ENCODE measurements at places on chromosomes 16 and 17.

DNA sequence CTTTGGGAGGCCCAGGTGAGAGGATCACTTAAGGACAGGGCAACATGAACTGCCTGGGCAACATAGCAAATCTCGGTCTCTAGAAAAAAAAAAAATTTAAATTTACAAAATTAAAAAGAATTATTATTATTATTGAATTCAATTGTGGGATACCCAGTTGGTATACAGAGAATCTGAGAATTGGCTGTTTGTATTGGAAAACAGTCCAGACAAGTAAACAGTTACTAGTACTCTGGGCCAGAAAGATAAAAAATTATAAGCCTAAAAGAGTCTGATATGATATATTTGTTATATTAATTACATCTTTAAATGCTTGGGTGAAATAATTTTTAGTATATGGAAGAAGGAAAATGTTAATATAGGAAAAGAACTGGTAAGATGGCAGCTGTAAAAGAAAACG lies 15.0 kb downstream of the CCDC47 start:
- DNase-seq, result no peak

- DNase-seq, result no peak
These were observed 1.5 kb downstream of the PPM1E start for GRCh38 chr17:58757162-58757613.

DNA sequence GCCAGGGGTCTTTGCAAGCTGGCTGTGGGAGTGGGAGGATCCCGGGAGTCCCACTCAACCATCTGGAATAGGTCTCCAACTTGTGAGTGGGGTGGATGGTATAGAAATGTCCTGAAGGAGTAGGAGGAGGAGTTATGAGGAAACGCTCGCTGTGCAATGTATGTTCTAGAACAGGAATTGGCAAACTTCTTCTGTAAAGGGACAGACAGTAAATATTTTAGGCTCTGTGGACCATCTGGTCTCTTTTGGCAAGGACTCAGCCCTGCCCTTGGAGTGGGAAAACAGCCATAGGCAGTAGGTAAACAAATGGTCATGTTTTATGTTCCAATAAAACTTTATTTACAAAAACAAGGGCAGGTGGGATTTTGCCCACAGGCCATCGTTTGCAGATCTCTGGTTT lies 149.2 kb downstream of the NPIPB5 start:
- DNase-seq, result no peak

DNA sequence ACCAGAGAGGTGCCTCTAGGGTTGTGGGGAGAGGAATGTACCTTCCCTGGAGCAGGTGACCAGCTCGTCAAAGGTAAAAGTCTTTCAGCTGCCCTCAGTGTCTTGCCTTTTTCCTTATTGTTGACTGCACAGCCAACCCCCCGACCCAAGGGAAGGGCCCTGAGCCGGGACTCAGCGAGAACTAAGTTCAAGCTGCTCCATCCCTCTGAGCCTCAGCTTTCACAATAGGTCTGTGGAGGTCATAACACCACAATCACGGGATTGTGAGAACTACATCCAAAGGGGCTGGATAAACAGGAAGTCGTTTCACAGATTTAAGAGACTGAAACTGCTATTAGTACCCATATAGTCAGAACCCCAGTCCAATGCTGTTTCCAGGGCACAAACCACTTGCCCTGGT lies 2.6 kb upstream of the KRT36 start:
- no peak for DNase-seq

DNA sequence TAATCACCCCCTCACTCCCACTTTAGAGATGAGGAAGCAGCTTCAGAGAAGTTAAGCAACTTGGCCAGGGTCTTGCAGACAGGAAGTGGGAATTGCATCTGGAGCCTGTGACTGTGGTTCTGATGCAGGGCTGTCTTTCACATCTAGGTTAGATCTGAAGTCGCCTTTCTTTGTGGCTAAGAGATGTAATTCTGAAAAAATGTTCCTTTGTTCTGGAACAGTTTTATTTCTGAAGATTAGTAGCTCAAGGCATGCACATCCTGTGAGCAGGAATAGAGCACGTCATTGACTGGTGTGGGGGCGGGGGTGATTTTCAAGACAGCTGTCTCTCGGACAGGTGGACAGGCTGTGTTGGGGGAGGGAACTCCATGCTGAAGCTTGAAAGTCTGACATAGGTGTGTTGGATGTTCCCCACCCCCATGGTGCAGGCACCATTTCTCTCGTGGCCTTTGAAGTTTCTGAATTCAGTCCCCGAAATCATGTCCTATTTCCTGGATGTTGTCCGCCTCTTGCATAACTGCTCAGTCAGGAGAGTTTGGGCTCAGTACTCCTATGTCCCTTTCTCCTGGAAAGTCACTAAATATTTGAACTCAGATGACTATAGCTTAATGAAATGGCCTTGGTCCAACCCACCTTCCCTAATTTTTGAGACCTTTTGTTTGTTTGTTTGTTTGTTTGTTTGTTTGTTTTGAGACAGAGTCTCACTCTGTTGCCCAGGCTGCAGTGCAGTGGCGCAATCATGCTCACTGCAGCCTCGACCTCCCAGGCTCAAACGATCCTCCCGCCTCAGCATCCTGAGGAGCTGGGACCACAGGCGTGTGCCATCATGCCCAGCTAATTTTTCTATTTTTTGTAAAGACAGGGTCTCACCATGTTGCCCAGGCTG lies 21.0 kb upstream of the HERPUD1 start:
- DNase-seq, result no peak

DNA sequence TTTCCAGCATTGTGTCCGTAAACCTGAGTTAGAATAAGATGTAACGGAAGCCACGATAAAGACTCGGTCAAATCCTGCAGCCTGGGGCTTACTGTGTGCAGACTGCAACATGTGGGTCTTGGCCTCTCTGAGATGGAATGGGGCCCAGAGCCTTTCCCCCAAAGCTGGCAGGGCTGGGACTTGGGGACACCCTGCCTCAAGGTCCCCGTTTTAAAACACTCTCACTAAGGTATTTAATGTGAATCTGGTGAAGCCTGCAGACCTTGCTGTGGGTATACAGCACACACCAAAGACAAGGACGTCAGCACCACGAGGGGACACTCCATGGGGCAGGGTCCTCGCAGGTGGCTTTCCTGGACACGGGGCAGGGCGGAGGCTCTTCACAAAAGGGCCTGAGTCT lies 2.1 kb downstream of the NDUFAF8 start:
- DNase-seq, result no peak

GRCh38 chr17:75087558-75088453 lies at the start of gene SLC16A5:
TSS of gene SLC16A5 (plus strand) at chr17:75087954. CDS start at chr17:75093637, 5,683 bp downstream.
- DNase-seq, result no peak

DNA sequence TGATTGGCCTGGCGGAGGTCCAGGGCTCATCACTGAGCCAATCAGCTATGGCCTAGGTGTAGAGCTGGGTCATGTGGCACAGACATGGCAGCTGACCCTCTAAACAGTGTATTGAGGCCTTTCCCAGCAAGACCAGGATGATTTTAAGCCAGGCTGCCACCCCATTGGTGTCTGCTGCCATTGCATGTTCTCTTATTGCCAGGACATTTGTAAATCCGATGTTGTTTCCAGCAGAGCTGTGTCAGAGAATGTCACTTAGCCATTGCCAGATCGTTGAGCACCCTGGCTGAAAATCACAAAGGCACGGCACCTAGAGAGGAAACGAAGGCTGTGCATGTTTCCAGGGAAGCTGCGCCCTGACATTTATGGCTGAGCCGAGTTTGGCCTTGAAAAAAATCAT lies 33.4 kb downstream of the RBFOX1 start:
- no peak for DNase-seq

DNA sequence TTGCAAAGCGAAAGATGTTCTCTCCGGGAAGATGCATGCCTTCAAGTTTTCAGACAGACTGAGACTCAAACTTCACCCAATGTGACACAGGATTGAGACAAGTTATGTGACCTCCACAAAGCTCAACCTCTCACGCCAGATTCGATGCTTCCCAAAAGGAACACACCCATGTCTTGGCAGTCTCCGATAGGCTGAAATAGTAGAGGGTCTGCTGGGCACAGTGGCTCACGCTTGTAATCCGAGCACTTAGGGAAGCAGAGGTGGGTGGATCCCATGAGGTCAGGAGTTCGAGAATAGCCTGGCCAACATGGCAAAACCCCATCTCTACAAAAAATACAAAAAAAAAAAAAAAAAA lies 22.1 kb downstream of the ZFHX3 start:
- DNase-seq, result no peak

- DNase-seq, result no peak
These were observed 5.1 kb downstream of the RAB37 start for GRCh38 chr17:74742153-74742515.

DNA sequence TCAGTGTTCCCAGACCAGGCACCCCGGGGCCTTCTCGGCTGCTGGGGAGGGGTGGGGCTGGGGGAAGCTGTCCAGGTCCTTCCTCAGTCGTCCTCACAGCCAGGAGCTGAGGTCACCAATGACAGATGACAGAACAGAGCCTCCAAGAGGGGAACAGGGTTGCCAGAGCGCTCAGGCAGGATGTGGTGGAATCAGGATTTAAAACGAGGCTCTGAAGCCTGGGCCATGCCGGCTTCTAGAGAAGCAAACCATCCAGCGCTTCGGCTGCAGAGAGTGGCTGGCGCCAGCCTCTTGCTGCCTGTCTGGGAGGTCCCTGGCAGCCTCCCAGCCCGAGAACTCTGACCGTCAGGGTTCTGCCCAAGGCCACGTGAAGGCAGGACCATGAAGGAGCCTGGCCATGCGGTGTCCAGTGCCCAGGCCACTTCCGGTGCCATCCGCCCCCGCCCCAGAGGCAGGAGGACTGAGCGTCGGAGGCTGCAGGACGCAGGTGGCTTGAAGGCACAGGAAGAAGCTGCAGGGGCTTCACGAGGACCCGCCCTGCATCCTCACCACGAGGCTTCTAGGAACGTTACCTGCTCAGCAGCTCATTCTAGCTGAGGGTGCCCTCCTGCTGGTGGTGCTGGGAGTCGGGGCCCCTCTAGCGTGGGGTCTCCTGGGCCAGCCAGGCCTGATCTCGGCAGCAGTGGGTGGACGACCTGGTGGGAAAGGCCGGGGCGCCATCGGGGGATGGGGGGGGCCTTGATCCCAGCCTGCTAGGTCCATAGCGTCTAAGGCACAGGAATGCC lies 78.5 kb downstream of the KLHDC4 start:
- no peak for DNase-seq

DNA sequence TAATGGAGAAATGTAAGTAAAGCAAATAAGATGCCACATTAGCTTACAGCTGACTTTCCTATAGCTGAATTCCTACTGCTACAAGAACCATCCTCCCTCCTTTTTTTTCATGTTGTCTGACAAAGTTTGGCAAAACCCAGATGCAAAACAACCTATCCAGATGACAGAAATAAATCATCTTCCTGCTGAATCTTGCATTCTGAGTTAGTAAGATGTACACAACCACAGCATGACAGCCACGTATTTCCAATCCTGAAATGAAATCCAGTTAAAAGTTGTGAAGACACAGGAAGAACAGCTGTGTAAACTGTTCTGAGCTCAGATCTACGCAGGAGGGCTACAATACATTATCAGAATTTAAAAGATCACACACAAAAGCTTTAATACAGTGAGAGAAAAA lies 5.1 kb upstream of the DHX33 start:
- no peak for DNase-seq

DNA sequence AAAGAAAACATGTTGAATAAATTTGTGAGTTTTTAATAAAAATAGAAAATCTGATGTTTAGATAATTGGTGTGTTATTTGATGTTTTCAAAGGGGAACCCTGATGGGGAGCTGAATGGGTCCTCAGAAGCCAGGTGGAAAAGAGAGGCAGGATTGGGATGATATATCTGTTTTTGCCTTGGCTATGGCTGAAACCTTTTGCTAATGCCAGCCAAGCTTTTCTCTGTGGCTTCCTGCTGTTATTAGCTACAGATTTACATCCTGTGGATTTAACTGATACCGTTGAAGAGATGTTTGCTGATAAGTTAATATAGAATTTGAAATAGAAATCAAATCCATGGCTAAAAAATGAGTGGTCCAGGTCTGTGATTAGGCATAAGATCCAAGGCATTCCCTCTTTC lies 4.2 kb upstream of the AATF start:
- DNase-seq, result no peak

GRCh38 chr16:72159801-72160200 lies 12.2 kb downstream of the PMFBP1 start:
- DNase-seq, result no peak

Measured in stimulated activated CD4-positive, alpha-beta T cell treated with anti-CD3 and anti-CD28 coated beads, Interleukin-12 subunit alpha, Interleukin-12 subunit beta, amount 100 ng/mL, for 48 hours (primary cell).